GF-D8 (cell line): ENCODE measurements at places on chromosomes 7 and 10.

- DNase-seq = no peak
Observed at GRCh38 chr7:16993543-16993942, 111.8 kb upstream of the AGR3 start.

- no peak for DNase-seq
Observed at GRCh38 chr7:142231716-142232115, 26.1 kb downstream of the PRSS58 start.

DNA sequence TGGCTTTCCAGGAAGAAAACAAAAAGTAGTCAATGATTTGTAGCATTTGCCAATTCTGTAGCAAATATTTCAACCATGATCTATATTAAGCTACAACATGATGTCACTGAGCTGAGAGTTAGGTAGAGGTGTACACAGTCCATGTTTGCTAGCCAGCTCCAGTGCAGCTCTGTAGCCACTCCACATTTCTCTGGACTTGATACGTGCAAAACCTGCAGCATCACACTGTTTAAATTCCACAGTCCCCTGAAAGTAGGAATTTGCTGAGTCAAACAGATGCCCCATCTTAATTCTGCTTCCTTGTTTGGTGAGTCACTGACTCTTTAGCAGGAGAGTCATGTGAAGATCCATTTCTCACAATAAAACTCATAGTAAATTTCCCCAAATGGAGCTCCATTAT, 89.8 kb upstream of the LRRTM3 start:
- no peak for DNase-seq

DNA sequence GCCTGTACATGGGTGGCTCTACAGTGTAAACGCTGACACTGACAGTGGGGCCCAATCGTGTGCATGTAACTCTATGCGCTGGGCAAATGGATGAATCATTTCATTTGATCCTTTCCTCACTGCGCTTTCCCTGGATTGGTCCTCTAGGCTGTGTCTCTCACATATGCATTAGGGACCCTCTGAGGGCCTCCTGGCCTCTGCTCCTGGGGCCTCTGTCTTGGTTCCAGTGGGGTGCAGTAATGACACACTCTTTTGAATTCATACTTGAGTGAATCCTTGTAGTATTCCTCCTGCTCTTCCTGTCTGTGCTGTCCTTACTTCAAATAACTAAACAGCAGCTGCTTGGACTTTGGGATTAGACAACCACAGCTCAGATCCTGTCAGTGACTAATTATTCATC, 176.5 kb upstream of the ADO start:
- no peak for DNase-seq

GRCh38 chr10:71241830-71242621, 29.7 kb downstream of the UNC5B start:
- DNase-seq = no peak

GRCh38 chr7:6453734-6454133, 6.0 kb upstream of the DAGLB start:
- DNase-seq = no peak

- DNase-seq = no peak
Observed at GRCh38 chr10:89916468-89917215, 215.3 kb downstream of the KIF20B start.

DNA sequence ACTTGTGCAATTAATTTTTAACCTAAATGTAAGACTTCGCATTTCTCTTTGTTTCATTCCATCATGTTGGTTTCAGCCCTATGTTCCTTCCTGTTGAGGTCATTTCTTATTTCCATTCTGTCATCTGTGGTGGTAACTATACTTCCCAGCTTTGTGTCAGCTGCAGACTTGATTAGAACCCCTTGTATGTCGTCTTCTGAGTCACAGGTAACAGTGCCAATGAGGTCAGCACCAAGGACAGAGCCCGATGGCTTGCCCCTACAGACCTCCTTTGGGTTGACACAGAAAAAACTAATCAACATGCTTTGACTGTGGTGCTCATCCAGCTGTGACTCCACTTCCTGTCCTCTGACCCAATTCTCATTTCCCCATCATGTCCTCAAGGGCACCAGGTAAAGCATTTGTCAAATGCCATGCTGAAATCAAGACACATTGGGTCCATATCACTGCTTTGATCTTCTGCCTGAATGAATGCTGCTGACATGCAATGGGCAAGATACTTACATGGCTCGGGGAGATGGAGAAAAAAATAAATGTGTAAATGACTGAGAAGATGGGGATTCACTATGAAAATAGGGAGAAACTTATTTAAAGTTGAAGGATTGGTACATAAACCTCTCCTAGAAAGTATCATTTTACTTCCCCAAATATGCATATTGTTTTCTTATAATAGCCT, 25.6 kb upstream of the CRTAC1 start:
- DNase-seq = no peak

- no peak for DNase-seq
Observed at GRCh38 chr10:121696854-121697253, 98.6 kb upstream of the FGFR2 start.

DNA sequence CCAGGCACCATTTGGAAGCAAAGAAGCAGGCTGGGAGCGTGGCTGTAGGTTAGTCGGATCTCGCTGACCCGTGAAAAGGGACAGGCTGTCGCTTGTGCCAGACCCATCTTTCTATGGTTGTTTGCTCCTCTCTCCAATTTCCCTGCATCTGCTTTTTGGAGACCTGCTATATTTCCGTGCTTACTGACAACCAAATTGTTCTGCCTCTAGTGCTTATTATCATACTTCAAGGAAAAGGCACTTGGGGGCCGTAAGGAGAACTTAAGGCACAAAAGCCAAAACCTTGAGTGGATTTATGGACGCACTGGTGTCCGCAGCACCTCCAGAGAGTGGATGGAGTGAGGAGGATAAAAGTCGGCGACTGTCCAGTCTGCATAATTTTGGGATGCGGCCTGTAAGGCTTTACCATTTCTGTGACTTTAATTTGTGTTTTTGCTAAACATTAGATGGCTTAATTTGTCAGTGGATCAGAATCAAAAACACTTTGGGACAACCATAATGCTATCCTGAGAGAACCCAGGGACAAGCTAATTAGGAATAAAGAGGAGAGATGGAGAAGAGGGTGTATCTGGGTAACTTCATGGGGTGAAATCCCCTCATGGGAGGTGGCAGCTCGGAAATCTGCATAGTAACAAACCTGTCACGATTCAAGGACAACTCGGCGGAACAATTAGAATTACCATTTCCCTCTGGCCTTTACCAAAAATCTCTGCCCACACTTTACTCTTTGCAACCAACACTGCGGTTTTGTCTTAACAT, 206.7 kb downstream of the HDAC9 start:
- no peak for DNase-seq
